Activated T-cell treated with anti-CD3 and anti-CD28 coated beads, Interleukin-2, amount 50 U/mL, for 24 hours (primary cell): ENCODE measurements at places on chromosomes 4 and X.

DNA sequence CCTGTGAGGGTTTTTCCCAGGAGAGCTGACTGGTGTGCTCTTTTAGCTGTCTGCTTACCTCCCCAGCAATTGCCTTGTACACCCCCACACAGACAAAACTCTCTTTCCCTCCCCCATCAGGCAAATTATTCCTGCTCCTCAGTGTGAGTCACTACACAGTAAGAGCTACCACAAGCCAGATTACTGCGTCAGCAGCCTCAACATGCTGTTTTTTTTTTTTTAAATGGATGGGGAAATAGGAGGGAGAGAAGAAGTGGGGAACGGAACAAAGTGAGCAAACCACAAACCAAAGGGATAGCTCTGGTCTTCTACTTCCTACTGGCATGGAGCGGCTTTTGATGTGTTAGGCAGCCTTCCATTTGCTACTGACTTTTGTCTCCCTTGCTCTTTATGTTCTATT, 107.5 kb upstream of the ACSL4 start:
- DNase-seq, result no peak

- no peak for DNase-seq
These were observed 368.6 kb upstream of the TENM3 start for GRCh38 chr4:181874602-181875001.

- DNase-seq, result no peak
These were observed 121.0 kb downstream of the PCDH10 start for GRCh38 chr4:133270021-133270570.

- no peak for DNase-seq
These were observed 74.3 kb downstream of the FRAS1 start for GRCh38 chr4:78131403-78131802.
